ENCODE measurements at places on chromosomes 7 and 10.

DNA sequence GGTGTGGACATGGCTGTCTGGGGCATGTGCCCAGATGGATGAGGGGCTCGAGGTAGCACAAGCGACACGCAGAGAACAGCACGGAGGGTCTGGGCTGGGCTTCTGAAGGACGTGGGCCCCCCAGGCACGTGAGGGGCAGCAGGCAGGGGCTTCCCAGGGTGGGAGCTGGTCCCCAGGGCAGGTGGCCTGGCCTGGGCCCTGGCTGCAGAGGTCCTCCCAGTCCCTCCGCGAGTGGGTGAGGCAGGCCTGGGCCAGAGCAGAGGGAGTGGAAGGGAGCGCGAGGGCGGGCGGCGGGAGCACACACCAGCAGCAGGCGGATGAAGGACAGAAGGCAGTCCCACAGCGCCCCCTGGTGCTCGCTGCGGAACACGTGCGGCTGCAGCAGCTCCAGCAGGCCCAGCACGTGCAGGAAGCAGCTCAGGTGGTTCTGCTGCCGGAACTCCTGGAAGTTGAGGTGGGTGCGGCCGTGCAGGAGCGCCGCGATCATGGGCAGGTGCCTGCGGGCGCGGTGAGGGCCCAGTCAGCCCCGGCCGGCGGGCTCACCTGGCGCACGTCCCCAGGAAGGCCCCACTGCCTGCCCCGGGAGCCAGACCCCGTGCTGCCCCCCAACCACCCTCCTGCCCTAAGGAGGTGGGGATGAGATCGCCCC is 14.7 kb upstream of the MICALL2 start:
- DNase-seq = peak; percentile 83

DNA sequence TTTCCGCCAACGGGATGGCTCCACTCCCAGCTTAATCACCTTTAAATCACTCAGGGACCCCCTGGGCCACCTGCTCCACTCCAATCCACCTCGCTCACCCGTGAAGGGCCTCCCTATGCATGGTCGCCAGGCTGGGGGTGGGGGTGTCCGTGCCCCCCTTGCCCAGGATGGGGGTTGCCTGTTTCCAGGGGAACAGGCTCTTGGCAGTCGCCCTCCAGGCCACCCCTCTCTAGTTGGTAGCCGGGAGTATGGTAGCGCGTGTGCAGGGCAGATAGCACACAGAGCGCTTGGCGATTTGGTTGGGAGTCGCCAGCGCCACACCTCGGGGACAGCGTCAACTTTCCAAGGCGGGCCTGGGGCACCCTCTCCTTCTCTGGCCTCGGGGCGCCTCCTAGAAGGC is 134.9 kb upstream of the ZNF92 start:
- DNase-seq = no peak

GRCh38 chr7:127899411-127899810 is 131.8 kb downstream of the LRRC4 start:
- DNase-seq = no peak

DNA sequence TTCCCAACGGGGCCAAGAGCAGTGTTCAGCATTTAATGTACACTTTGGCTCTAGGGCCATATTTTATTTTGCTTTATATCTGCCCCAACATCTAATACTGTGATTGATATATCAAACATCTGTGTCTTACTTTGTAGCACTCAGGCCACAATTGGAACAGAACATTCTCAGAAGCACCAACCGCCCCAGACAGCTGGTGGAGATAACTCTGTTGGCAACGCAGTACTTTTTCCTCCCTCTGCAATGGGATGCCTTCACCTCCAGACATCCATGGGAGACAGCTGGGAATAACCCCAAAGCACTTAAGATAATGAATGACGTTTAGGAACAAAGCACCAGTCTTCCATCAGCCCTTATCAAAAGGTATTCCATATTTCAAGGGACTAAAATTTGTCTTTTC is 57.4 kb downstream of the PIP4K2A start:
- DNase-seq = no peak

GRCh38 chr7:98399462-98399861 is 1.4 kb downstream of the BAIAP2L1 start:
- no peak for DNase-seq

DNA sequence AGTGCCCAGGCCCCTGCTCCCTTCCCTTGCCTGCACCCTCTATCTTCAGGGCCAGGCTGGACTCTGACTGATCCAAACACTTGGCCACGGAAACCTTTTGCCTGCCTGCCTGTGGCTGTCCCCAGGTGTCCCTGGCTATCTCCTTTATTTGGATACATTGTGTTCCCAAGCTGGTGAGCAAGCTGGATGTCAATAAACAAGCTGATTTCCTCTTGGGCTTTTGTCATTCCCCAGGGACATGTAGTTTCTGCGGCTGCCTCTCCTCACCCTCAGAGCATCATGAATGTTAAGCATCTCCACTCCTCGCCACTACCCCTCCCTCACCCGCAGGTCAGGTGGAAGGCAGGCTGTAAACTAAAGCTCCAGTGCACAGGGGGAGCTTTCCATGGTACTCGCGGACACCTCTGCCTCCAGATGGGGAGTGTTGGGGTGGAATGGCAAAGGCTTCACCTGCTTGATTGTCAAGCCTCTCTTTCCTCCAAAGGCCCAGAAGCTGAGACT is 6.9 kb downstream of the GHRHR start:
- no peak for DNase-seq

All from activated T-cell treated with anti-CD3 and anti-CD28 coated beads for 48 hours (primary cell).